Pons (tissue), 1 donor: ENCODE measurements at places on chromosomes 3 and 15.

- no peak for DNase-seq
Measured at GRCh38 chr15:81339851-81340250, 15.9 kb upstream of the STARD5 start.

GRCh38 chr3:196344663-196345062 lies 6.5 kb upstream of the TM4SF19 start:
- peak; percentile 48 for DNase-seq

DNA sequence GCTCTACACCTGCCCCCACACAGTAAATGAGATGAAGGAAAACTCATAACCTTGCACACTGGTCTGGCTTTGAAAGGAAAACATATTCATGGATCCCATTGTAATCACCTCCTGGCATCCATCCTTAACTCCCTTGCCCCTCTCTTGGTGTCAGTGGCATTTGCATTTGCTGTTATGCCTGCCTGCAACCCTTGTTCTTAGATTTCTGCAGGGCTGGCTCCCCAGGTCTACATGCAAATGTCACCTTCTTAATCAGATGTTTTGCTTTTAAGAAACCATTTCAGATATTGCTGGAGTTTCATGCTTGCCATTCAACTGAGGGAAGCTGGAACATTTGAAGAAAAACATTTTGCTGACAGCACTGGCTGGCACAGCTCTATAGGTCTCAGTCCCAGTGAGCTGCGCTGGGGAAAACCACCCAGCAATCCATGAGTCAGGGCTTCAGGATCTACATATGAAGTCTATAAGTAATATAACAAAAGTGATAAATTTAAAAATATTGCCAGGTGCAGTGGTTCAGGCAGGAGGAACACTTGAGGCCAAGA lies 19.1 kb downstream of the LRRC2 start:
- no peak for DNase-seq

- DNase-seq: peak; percentile 22
Measured at GRCh38 chr3:160921020-160921635, 165.1 kb downstream of the PPM1L start.

GRCh38 chr3:114307222-114307830 lies 13.5 kb downstream of the TIGIT start:
- DNase-seq: no peak

- no peak for DNase-seq
Measured at GRCh38 chr3:17074559-17074958, 189.8 kb downstream of the PLCL2 start.

- no peak for DNase-seq
Measured at GRCh38 chr3:147921051-147921450, 511.9 kb downstream of the ZIC1 start.

DNA sequence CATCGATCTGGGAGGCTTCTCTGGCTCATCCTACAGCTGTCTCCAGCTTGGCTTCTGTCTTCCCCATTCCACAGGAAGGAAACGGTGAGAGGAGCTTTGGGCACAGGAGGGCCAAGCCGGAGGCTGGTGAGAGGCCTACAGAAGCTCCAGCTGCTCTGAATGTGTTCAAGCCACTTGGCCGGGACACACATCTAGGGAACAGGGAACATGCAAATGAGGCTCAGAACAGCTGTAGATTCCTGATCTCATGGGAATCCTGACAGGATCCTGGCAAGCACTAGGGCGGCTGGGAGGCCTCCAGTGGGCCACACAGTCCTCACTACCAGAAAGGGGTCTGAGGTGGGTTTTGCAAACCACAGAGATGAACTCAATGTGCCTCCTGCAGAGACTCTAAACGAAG lies 13.7 kb downstream of the SEMA5B start:
- no peak for DNase-seq

- DNase-seq: no peak
Measured at GRCh38 chr3:53566461-53567145, 72.2 kb downstream of the CACNA1D start.

DNA sequence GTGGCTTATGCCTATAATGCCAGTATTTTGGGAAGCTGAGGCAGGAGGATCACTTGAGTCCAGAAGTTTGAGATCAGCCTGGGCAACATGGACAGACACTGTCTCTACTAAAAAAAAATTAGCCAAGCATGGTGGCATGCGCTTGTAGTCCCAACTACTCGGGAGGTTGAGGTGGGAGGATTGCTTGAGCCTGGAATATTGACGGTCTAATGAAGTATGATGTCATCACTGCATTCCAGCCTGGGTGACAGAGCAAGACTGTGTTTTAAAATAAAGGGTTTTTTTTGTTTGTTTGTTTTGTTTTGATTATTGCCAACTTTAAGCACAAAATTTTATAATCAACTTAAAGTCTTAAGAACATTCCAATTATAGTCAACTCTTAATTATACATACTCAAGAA lies 6.8 kb downstream of the PLSCR1 start:
- no peak for DNase-seq

GRCh38 chr3:38566215-38566528 lies 70.0 kb downstream of the EXOG start:
- no peak for DNase-seq

DNA sequence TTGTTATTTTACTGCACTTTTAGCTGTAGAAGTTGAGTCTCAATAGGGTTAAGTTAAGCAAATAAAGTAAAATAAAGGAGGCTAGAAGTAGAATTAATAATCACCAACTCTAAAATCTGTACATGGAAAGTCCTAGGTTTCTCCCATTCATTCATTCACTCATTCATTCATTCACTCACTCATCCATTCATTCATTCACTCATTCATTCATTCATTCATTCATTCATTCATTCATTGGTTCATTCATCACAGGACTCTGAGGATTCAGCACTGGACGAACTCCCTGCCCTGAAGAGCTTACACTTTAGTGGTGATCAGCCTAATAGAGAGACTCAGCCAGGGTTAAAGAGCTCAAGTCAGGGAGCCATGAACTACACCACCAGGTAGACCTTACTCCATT lies 4.5 kb upstream of the LSG1 start:
- no peak for DNase-seq

DNA sequence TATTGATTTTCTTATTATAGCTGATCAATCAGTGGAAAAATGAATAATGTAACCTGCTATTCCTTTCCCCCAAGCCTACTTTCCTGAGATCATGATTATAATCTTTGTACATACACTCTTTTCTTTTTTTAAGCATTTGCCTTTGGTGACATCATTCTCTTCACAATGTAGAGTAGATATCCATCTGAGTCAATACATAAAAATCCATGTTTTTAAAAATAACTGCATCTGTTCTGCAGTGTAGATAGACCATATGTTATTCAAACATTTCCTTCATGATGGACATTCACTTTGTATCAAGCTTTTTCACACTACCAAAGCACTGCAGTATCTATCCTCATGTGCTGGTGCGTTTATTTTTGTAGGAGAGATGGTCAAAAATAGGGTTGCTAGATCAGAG lies 211.1 kb downstream of the PTPRG start:
- DNase-seq: no peak

DNA sequence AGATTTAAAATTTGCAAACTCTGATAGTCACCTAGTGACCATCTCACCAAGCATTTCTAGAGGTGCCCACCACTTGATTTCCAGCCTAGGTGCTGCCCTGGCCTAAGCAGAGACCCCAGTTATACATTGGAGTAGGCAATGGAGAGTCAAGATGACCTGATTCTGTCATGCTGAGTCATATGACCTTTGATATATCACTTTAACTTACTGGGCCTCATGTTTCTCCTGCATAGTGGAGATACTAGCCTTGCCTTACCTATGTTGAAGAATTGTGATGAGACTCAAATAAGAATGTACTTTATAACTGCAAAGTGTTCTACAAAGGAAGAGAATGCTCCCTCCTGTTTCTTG lies 75.5 kb upstream of the XCR1 start:
- DNase-seq: no peak

- DNase-seq: no peak
Measured at GRCh38 chr3:48187301-48187578, 977 bp downstream of the CDC25A start.

GRCh38 chr3:196177967-196178366 lies 33.2 kb downstream of the ZDHHC19 start:
- DNase-seq: no peak

GRCh38 chr3:101120039-101120438 lies 126.8 kb upstream of the ABI3BP start:
- no peak for DNase-seq

GRCh38 chr3:100076731-100077529 lies 37.4 kb downstream of the FILIP1L start:
- no peak for DNase-seq
